Esophagus mucosa (tissue), 1 donor: ENCODE measurements at places on chromosomes 5 and 9. TPM values are rescaled to one million over a fixed set of nuclear protein-coding genes. Genes with fewer than 3 reads are reported as not detected.

SLC2A6 gene
- 0.80 TPM for total RNA-seq

IL7R gene
- 1.7 TPM for total RNA-seq

C5 gene
- total RNA-seq, result 3.1 TPM

RGS7BP gene
- total RNA-seq, result 0.12 TPM

IFNB1 gene
- not detected for total RNA-seq

DMRT3 gene
- not detected for total RNA-seq

EGFLAM gene
- total RNA-seq, result 0.68 TPM

MYMK gene
- total RNA-seq, result not detected

HSD17B3 gene
- total RNA-seq, result not detected

TMEM174 gene
- total RNA-seq, result not detected

PCDHGB1 gene
- total RNA-seq, result 0.92 TPM

RLN2 gene
- not detected for total RNA-seq

NTNG2 gene
- 0.24 TPM for total RNA-seq

SEMA6A gene
- 6.1 TPM for total RNA-seq

CORO2A gene
- total RNA-seq, result 21.2 TPM

GABRA1 gene
- not detected for total RNA-seq

MSMP gene
- total RNA-seq, result not detected

IFNA2 gene
- total RNA-seq, result not detected
